Tibial nerve (tissue), 4 donors: ENCODE measurements at places on chromosomes 2 and 18. TPM values are rescaled to one million over a fixed set of nuclear protein-coding genes. Genes with fewer than 3 reads are reported as not detected.

The HOXD13 gene
- 0.21 TPM for total RNA-seq

The FBXO36 gene
- total RNA-seq, result 2.7 TPM

The LRPPRC gene
- 53.4 TPM for total RNA-seq

The UGT1A10 gene
- total RNA-seq, result not detected

The TEX44 gene
- not detected for total RNA-seq

The ST8SIA5 gene
- total RNA-seq, result not detected

The UGT1A8 gene
- total RNA-seq, result not detected

The UBXN2A gene
- total RNA-seq, result 18.6 TPM

The DCDC2C gene
- 7.3 TPM for total RNA-seq

The TSPYL6 gene
- not detected for total RNA-seq

The AMER3 gene
- total RNA-seq, result not detected

The CD8B2 gene
- total RNA-seq, result not detected

The COLEC11 gene
- 0.66 TPM for total RNA-seq

The HJURP gene
- not detected for total RNA-seq

The ZAP70 gene
- total RNA-seq, result 3.5 TPM

The MYL1 gene
- not detected for total RNA-seq
